Caki2 (cell line): ENCODE measurements at places on chromosomes 11 and 22. TPM values are rescaled to one million over a fixed set of nuclear protein-coding genes. Genes with fewer than 3 reads are reported as not detected.

GRCh38 chr11:118872403-118872821, 11.3 kb upstream of the CXCR5 start:
- DNase-seq = no peak

DNA sequence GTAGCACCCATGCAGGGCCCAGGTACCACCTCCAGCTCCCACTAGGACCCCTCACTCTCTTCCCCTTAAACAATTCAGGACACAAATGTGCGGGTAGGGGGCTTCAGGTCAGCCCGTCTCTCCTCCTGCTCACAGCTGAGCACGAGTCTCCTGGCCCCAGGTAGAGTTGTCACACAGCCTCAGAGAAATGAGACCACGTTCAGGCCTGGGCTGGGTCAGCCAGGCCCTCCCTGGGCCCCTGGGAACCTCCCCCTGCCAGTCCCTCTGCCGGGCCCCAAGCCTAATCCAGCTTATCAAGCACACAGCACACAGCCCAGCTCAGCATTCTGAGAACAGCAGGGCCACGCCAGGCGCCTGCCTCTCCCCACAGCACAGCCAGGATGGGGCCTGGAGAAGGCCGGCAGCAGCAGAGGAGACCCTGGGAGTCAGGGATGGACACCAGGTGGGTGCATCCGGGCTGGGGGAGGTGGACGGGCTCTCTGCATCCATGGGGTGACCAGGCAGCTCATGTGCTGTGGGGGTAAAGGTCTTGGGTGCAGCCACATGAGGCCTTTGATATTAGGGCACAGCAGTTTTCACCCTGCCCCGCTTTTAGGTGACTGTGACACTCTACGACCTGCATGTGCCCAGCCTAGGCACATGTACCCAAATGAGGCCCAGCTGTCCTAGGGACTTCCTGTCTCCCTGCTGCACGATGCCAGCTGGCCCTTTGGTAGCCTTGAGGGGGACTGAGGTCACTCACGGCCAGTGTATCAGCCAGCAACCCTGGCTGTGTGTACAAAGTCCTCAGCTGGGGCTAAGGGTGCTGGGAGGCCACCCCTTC, 87.0 kb downstream of the MORC2 start:
- no peak for DNase-seq

- no peak for DNase-seq
Observed at GRCh38 chr11:47244448-47245350, 3.9 kb downstream of the ACP2 start.

DNA sequence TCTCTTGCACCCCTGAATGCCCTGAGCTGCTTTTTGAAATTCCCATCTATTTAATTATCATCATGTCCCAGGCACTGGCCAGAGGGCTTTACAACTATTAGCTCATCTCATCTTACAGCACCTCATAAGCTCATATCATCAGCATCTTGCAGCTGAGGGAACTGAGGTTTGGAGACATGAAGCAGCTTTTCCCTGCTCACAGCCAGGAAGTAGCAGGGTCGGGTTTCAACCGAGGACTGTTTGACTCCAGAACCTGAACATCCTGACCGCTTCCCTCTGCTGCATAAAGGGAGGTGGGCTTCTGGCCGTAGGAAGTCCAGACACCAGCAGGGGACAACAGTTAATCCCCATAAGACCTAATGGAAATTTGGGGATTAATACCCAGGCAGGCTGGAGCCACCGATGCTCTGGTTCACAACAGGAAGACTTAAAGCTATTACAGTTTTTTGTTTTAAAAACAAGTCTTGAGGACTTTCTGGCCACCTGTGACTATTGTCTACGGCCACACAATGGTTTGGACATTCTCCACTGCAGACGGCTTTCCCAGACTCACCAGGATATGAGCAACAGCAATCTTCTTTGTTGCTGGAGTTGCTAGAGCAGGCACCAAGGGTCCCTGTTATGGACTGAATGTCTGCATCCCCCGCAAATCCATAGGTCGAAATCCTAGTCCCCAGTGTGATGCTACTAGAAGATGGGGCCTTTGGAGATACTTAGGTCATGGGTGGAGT, 47.4 kb downstream of the CHST1 start:
- no peak for DNase-seq

The ADM2 gene
- 4.6 and 5.0 TPM in 2 replicates for total RNA-seq
